ENCODE measurements at places on chromosomes 3 and 15.
A peak's percentile ranks its signal among the peaks of the same experiment; 100 is the strongest.

DNA sequence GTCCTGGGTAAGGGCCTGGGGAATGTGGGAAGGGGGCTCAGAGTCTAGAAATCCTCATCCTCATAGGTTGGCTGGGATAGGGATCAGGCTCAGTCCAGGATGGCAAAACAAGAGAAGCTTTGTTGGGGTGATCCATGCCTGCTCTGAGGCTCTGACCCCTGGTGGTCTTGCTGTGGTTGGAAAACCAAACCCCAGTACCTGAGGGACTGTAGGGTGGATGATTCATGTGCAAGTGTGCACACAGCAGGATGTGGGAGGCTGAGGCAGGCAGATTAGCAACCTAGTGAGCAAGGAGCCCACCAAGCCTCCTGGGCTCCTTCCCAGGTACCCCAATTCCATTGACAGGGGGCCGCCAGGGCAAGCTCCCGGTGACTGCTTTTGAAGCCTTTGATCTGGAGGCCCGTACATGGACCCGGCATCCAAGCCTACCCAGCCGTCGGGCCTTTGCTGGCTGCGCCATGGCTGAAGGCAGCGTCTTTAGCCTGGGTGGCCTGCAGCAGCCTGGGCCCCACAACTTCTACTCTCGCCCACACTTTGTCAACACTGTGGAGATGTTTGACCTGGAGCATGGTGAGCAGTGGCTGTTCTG lies 3.1 kb downstream of the KLHDC8B start:
- DNase-seq, result no peak

DNA sequence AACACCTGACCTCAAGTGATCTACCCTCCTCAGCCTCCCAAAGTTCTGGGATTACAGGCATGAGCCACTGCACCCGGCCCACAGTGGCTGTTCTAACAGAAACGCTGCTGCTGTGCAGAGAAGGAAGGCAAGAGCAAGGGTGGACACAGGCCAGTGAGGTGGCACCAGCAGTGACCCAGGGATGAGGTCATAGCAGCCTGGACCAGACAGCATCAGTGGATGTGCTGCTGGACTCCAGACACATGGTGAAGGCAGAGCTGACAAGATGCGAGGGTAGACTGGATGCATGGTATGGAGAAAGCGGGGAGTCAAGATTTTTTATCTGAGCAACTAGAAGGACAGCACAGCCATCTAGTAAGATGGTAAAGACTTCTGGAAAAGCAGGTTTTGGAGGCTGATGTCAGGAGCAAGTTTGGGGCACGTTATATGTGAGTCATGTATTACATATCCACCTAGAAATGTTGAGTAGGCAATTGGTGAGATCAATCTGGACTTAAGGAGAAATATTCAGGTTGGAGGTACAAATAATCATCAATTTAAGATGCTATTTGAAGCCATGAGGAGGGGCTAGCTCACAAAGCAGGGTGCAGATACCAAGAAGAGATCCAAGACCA lies 22.1 kb upstream of the TJP1 start:
- DNase-seq, result no peak

DNA sequence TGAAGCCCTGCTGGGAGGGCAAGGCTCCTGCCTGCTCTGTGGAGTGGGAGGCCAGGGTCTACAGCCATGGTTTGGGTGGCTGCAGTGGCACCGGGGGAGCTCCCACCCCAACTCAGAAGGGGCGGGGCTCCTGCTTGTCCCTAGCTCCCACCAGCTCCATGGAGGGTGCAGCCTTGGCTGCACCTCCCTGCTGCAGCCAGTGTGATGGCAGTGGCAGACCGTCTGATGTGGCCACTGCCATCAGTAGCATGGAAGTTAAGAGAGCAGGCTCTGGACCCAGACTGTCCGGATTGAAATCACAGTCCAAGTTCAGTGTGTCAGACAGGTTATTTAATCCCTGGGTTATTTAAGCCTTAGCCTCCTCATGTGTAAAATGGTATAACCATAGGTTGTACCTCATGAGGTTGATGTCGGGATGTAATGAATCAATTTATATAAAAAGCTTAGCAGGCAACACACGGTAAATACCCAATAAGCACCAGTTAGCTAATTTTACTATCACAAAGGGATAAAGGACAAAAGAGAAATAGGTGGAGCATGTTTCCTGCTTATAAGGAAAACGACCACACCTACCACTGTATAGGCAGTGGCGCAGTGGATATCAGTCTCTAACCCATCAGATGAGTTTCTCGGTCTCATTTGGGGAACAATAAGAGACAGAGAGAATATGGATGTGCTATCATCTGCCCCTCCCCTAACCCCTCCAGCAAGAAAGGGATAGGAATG lies 13.1 kb upstream of the NR1I2 start:
- DNase-seq, result no peak

GRCh38 chr15:57393061-57393460 lies 16.8 kb downstream of the CGNL1 start:
- DNase-seq, result no peak

GRCh38 chr15:49439678-49440395 lies 16.8 kb downstream of the FGF7 start:
- DNase-seq, result no peak

- DNase-seq, result no peak
Observed at GRCh38 chr3:16484984-16485383, 28.5 kb downstream of the RFTN1 start.

DNA sequence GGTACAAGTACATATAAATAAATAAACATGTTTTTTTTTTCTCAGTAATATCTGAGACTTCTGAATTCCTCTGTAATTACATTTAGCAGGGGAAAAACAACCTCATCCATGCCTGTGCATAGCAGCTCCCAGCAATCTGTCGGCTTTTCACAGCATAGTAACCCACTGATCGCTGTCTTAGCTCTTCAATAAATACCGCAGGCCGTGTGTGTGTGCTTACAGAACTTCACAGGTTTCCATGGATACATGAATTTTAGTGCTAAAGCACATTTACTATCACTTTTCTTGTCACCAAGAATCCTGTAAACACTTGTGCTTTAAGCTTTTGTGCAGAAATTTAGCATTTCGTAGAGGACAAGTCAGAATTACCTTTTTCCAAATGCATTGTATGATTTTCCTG lies 4.0 kb upstream of the PLAAT1 start:
- DNase-seq, result no peak

- DNase-seq, result peak; percentile 83
Observed at GRCh38 chr3:106302451-106303221, 433.8 kb upstream of the CBLB start.

- DNase-seq, result no peak
Observed at GRCh38 chr3:117238806-117239205, 529.2 kb downstream of the TUSC7 start.

DNA sequence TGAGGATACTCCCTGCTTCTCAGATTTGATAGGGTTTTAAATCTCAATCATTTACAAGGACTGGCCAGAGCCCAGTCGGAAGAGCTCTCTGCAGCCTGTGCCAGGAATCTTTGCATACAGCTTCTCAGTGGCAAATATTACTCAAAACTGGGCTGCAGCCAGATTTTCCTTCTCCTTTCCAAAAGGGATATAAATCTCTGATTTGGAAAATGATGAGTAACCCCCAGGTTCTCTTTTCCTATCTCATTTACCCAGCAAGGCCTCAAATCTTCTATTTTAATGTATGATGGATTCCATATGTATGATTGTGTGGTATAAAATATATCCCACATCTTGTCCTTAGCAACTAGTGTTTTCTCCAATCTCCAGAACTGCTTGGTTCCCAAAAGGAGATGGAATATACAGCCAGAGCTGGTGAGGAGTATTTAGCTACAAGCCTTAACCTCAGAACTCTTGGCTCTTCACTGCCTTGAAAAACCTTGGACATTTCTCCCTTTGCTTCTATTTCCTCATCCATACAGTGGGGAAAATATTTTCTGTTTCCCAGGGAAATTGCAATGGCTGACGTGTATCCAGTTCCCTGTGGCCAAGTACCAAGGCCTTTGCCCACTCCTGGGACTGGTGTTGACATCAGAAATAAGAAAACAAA lies 114.4 kb downstream of the ATG7 start:
- no peak for DNase-seq

- DNase-seq, result no peak
Observed at GRCh38 chr3:72375237-72376076, 472.8 kb downstream of the SHQ1 start.

DNA sequence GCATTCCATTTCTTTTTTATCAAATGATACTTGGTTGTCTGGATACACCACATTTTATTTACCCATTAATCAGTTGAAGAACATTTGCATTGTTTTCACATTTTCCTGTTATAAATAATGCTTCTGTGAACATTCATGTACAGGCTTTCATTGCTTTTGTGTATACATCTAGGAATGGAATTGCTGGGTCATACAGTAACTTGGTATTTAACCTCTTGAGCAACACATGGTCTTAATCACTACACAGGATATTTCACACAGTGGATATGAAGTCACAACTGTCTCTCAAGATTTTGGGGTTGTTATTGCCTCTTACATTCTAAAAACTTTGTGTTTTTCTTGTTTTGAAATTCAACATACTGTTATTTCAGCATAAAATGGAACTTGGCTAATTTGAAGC lies 48.2 kb downstream of the C3orf85 start:
- no peak for DNase-seq

- DNase-seq, result no peak
Observed at GRCh38 chr15:80926126-80926525, 63.5 kb downstream of the MESD start.

DNA sequence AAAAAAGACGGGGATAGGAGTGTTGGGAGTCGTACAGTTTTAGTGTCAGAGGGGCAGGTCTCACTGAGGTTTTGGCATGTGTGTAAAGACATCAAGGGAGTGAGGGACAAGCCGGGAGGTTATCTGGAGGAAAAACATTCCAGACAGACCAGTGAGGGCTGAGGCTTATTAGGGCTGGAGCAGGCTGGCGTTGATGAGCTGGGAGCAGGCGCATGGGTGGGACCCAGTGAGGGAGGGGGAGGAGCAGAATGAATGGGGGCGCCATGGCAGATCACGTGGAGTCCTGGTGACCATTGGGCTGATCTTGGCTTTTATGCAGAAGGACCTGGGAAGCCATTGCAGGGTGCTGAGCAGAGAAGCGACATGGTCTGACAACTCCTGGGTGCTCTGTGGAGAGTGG lies 180.2 kb downstream of the SLCO3A1 start:
- DNase-seq, result no peak

DNA sequence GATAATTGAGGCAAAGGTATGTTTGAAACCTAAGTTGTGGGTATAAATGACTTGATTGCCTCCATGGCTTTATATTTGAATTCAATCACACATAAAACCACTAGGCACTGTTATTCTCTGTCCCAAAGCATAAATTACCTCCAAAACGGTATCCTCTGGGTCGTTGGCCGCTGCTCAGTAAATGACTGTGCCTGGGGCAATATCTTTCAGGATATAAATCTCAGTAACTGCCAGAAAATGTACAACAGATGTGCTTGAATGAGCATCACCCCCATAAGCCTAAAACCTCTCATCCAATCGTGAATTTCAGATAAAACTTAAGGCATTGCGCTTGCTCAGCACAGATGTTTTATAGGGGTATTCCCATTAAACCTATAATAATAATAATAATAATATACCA lies 19.0 kb upstream of the C3orf49 start:
- DNase-seq, result no peak

- DNase-seq, result no peak
Observed at GRCh38 chr3:156787926-156788663, 38.1 kb upstream of the LEKR1 start.

DNA sequence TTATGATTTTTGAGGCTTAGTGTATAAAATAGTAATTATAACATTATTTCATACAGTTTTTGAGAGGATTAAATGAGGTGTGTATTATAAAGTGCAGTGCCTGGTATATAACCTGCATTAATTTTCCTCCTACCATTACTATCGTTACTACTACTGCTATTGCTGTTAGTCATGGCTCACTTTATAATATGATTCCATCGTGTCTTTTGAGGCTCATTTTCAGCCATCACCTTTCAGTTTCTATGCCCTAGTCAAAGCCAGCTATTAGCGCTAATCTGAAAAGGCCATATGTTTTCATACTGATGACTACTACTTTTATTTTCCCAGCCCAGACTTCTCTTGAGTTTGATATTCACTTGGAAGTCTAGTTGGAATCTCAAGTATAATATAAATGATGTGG lies 5.5 kb downstream of the MEF2A start:
- no peak for DNase-seq

DNA sequence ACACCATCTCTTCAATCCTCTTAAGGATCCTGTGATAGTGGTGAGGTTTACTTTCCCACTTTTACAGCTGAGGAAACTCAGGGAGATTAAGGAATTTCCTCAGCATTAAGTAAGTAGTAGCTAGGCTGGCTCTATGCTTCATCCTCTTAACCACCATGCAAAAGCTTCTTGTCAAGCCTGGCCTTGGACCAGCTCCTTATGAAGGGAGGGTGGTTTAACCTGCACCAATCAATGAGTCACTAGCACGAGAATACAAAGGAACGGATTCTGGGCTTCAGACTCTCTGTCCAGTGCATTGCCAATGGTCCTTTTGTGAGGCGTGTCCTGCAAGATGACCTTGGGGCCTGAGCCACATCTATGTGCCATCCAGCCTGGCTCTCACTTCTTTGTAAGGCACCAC lies 202.0 kb upstream of the CFAP20DC start:
- DNase-seq, result no peak

GRCh38 chr3:141407047-141407446 lies 38.7 kb downstream of the ZBTB38 start:
- DNase-seq, result peak; percentile 81

DNA sequence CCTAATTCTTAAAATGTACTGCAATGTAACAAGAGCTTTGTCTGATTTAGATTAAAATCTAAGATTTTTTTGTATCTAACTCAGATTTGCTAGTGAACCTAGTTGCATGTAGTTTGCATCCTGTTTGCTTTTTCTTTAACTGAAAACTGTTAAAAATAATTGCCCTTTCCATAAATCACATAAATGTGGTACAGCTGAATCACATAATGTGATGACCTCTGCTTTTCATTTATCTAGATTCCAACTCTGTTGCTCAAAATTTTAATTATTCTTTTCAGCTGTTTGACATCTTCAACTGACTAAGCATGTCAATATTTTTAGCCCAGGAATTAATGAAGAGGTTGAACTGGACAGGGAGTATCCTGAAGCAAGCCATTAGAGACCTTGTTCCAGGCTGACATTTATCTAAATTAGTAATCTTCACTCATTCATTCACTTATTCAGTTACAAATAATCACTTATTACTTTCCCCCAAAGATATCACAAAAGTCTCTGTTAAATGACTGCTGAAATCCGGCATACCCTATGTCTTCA lies 101.9 kb upstream of the PLXND1 start:
- no peak for DNase-seq

DNA sequence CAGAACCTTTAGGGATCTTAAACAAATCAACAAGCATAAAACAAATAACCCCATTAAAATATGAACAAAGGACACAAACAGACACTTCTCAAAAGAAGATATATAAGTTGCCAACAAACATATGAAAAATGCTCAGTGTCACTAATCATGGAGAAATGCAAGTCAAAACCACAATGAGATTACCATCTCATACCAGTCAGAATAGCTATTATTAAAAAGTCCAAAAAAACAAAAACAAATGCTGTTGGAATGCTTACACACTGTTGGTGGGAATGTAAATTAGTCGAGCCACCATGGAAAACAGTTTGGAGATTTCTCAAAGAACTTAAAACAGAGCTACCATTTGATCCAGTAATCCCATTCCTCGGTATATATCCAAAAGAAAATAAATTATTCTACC lies 423.6 kb downstream of the OTOL1 start:
- DNase-seq, result no peak

- DNase-seq, result no peak
Observed at GRCh38 chr3:16520970-16521881, 7.7 kb upstream of the RFTN1 start.
